Non-pigmented ciliary epithelial cell (primary cell): ENCODE measurements at places on chromosomes 2 and 18.

- no peak for DNase-seq
These were observed 125.0 kb downstream of the SETBP1 start for GRCh38 chr18:44805643-44806042.

DNA sequence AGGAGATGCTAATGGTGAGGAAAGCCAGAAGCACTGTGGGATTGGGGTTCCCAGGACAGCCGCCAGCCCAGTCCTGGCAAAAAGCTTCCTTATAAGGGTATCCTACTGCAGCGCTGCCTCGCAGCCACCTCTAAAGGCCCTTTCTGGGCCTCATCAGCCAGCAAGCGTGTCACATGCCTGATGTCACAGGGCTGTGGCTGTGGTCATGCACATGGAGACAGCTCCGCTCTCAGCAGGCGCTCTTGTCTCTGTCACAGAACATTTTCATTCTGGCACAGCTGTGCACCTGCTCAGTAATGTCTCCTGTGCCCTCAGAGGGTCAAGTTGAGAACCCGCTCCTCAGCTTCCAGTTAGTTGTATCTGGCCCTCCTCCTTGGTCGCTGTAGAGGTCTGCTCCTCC, 17.7 kb upstream of the MAL start:
- no peak for DNase-seq

DNA sequence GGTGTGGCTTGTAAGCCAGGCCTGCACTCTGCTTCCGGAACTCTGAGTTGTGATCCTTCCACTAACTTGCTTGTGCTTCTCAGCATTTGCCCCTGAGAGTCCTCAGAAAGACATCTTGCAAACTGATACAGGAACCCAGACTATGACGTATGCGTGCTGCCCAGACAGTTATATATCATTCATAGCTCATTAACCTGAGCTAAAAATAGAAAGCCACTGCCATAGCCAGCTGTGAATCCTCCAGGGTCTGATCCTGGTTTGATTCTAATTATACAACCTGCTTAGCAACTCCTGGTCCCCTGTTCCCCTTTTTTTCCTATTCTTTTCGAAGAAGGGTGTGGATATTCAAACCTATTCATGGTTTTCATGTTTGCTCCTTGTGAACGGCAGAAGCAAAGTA, 63.7 kb downstream of the MARCHF4 start:
- no peak for DNase-seq

DNA sequence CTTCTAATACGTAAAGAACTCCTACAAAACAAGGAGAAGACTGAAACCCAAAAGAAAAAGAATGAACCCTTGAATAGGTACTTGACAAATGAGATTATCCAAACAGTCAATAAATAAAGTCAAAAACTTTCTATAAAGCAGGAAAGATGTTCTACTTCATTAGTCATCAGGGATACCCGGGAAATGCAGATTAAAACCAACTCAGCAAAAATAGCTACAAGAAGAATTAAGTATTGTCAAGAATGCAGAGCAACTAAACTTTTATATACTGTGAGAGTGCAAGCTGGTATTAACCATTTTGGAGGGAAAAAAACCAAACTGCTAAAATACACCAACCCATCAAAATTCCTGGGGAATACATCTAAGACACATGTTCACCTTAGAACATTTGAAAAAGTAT, 10.4 kb downstream of the TXNL1 start:
- DNase-seq: no peak

GRCh38 chr2:7243276-7243675, 326.1 kb downstream of the RNF144A start:
- no peak for DNase-seq
